Stimulated activated CD4-positive, alpha-beta T cell treated with anti-CD3 and anti-CD28 coated beads, Interleukin-12 subunit alpha, Interleukin-12 subunit beta, amount 100 ng/mL, for 24 hours (primary cell): ENCODE measurements at places on chromosomes 3 and 15.

DNA sequence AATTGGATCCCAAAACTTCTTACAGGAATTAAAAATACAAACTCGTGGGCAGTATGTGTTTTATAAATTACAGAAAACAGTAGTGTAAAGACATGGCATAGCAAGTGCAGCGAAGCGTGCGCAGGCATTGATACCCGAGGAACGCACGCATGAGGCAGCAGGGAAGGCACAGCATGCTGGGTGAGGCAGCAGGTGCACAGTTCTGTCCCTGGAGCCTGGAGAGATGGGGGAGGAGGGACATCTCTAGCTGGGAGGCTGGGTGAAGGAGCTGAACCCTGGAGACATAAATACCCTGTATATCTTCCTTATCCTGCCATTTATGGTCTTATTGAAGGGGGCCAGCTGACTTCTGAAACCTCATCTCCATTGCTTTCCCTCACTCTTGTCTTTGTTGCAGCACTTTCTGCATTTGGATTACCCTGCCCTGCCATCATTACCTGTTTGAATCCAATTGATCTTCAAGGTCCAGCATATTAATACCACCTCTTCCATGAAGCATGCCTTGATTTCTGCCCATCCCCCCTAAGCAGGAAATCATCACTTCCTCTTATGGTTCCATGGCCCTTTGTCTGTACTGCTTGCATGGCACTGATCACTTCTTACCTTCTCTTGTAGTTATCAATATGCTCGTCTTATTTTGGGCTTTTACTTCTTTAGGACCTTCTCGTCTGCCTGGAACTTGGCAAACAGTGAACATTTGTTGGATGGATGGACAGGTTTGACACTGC is 20.5 kb downstream of the LPP start:
- no peak for DNase-seq

DNA sequence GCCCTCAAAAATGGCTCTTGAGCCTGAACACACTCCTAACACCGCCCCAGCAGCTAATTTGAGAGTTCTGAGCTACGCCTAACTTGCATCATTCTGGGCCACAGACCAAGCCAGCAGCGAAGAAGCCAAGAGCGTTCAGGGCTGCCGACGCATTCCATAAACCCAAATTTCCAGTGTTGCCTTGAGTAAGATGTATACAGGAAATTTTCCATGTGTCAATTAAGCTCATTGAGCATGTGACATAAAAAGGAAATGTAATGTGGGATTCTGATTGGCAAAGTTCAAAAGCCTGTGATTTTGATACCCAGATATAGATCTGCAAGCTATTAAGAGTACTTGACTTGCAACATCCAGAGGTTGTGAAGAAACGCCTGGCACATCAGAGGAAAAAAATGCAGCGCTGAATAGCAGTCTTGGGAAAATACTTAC is 148.6 kb upstream of the NR2F2 start:
- no peak for DNase-seq

DNA sequence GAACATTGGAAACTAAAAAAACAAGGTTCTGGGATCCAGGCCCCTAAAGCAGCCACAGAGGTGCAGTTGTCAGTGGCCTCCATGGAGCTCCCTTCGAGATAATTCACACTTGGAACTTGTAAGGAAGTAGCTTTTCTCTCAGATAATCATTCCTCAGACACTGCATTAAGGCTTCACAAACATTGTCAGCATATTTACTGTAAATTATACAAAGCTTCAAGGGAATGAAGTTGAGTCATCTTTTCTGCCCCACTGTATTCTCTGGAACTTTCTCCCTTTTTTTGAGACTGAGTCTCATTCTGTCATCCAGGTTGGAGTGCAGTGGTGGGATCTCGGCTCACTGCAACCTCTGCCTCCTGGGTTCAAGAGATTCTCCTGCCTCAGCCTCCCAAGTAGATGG is 7.1 kb downstream of the BLOC1S6 start:
- DNase-seq, result no peak

GRCh38 chr15:83209333-83209732 is 1.7 kb upstream of the HDGFL3 start:
- no peak for DNase-seq

DNA sequence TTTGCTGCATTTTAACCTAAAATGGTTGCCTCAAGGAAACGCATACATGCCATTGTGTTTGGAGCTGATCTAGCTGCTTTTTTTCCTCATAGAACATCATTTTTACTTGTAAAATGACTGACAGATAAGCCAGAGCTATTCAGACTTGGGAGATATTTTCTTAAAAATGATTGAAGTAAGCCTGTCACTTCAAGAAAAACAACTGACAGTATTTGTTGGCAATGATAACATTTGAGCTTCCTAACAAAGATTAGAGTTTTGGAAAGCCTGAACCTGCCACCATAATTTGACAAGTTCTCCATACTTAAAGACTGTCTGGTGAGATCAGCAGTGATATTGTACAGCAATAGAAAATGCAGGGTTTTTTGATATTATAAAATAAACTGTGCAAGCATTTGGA is 27.6 kb upstream of the MRPL3 start:
- no peak for DNase-seq

DNA sequence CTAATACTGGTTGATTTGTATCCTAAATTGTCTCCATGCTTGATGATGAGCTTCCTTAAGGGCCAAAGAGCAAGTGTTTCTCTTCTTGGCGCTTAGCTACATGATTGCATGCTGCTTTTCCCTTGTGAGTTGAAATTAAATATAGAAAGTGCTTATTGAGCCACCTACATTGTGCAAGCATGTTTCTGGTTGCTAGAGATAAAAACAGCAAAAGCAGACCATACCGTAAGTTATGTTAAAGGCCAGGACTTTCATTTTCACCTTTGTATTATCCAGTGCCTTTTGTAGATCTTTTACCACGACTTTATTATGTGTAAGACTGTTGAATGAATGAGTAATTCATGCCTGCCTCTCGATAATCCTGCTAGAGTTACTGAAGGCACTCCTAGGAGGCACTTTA is 41.9 kb upstream of the CCNB2 start:
- no peak for DNase-seq

DNA sequence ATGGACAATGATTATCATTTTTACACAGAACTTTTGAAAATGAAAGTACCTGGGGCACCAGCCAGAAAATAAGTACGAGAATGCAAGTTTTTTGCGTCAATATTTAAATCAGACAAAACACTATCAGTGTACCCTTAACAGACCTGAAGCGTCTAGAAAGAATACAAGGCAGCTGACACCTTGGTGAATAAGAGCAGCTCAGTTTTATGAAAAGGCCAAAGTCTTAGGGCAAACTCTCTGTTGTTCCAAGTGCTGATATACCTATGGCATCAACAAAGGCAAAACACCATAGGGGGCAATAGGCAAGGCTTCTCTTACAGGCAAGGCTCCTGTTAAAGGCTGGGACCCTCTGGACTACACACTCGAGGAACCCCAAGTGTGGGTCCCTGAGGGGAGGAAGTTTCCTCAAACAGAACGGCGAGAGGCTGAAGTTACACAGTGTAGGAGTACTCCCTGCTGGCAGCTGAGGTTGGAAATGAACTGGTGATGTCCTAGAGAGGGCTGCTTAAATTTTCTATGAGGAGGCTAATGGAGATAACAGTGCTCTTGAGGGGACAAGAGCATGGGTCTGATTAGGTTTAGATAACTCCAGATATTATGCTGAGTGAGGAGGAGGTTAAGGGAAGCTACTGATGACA is 291.0 kb downstream of the TIGIT start:
- no peak for DNase-seq

DNA sequence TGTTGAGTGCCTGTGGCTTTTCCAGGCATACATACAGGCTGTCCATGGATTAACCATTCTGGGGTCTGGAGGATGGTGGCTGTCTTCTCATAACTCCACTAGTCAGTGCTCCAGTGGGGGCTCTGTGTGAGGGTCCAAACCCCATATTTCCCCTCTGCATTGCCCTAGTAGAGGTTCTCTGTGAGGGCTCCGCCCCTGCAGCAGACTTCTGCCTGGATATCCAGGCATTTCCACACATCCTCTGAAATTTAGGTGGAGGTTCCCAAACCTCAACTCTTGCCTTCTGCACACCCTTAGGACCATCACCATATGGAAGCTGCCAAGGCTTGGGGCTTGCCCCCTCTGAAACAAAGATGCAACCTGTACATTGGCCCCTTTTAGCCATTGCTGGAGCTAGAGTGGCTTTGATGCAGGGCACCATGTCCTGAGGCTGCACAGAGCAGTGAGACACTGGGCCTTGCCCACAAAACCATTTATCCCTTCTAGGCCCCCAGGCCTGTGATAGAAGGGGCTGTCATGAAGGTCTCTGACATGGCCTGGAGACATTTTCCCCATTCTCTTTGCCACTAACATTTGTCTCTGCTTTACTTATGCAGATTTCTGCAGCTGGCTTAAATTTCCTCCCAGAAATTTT is 400.1 kb upstream of the MDFIC2 start:
- no peak for DNase-seq

- DNase-seq, result no peak
These were observed 215.9 kb upstream of the CTDSPL start for GRCh38 chr3:37645517-37646380.
